ENCODE measurements at places on chromosomes 1 and 21. TPM values are rescaled to one million over a fixed set of nuclear protein-coding genes. Genes with fewer than 3 reads are reported as not detected.
A peak's percentile ranks its signal among the peaks of the same experiment; 100 is the strongest.

SERTAD4 gene
- total RNA-seq, result 3.5 TPM

- DNase-seq, result no peak
These were observed 98.0 kb downstream of the FGGY start for GRCh38 chr1:59394706-59395425.

KANK4 gene
- 0.59 TPM for total RNA-seq

SAMD11 gene
- 7.4 TPM for total RNA-seq

SLAMF1 gene
- 0.33 TPM for total RNA-seq

RXFP4 gene
- total RNA-seq, result not detected

LSM10 gene
- total RNA-seq, result 19.1 TPM

NPR1 gene
- 31.8 TPM for total RNA-seq

DNA sequence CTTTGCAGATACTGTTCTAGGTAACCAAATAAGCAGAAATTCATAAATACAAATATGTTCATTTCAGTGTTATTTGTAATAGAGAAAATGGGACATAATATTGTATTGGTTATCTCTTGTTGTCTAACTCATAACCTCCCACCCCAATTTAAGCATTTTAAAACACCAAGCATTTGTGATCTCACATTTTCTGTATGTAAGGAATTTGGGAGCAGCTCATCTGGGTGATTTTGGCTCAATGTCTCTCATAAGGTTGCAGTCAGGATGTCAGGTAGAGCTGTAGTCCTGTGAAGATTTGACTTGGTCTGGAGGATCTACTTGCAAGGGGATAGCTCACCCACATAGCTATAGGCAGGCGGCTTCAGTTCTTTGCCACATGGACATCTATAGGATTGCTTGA lies 29.5 kb downstream of the CEP350 start:
- no peak for DNase-seq

GRCh38 chr21:42677339-42678321 lies 24.2 kb downstream of the PDE9A start:
- no peak for DNase-seq

GRCh38 chr1:214305164-214305751 lies 24.3 kb downstream of the SMYD2 start:
- no peak for DNase-seq

ARHGAP30 gene
- total RNA-seq, result 2.6 TPM

DNA sequence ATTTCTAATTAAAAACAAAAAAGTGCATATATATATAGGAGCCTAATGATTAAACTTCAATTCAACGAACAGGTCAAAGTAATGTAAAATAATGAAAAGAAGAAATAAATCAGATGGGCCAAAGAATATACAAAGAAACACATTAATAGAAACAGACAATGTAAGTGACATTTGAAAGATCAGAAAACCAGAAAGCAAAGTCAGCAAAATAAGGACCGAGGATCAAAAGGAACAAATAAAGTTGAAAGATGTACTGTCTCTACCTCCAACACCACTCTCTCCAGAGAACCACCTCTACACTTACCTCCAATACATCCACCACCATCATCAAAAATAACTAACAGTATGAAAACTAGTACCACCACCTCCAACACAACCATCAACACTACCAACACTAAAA lies 1226.3 kb upstream of the NCAM2 start:
- DNase-seq, result no peak

GRCh38 chr1:99944192-99944591 lies 25.6 kb upstream of the SLC35A3 start:
- no peak for DNase-seq

- no peak for DNase-seq
These were observed 3.0 kb upstream of the XKR8 start for GRCh38 chr1:27956761-27957160.

DNA sequence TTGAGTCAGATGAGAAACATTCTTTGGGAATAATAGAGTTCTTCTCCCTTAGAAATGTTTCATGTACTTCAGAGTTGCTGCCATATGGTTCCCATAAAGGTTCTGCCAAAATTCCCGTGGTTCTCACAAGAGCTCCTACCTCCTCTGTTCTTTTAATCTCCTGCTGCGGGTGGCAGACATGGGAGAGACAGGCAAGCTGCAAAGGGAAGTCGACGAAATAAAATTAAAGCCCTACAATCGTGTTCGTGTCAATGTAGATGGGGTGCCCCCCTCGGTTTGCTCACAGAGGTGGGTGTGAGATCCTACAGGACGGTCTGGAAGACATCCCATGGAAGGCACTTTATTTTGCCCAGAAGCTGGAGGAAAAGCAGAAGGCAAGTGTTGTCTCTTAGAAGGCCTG lies 276.0 kb downstream of the RWDD3 start:
- DNase-seq, result no peak

CR1 gene
- total RNA-seq, result 1.6 TPM

HES2 gene
- not detected for total RNA-seq

RHBDL2 gene
- not detected for total RNA-seq

RGS8 gene
- 2.4 TPM for total RNA-seq

DNA sequence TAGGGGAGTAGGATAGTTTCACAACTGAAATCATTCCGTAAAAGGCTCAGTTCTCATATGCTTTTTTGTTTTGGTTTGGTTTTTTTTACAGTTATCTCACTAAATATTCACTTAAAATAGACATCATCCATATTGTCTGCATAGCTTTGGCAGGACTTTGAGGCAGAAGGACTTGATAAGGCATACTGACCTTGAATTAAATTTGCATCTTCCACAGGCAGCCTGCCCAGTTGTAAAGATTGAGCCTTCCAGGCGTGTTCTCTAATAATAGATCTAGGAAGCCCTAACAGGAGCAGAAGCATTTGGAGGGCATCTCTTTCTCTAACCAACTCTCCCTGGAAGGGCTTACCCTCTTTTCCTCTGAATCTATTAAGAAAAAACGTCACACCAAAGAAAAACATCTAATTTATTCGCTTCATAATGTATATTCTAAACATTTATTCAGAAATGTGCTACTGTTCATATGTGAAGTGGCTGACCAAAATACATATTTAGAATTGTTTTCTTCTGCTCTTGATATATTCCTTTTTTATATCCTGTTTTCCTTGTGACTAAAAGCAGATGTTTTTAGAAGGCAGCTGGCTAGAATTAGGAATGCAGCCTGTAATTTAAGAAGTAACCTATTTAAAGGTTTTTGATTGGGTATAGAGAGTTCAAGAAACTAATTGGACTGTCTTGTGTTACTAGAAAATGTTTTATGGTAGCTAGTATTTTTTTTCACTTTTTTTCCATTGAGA lies 20.2 kb downstream of the DESI2 start:
- no peak for DNase-seq

- no peak for DNase-seq
These were observed 13.1 kb downstream of the RNF187 start for GRCh38 chr1:228500143-228500734.

KRTAP10-12 gene
- total RNA-seq, result not detected

IRF6 gene
- total RNA-seq, result 41.9 TPM

- no peak for DNase-seq
These were observed 1.2 kb downstream of the NTPCR start for GRCh38 chr1:232951605-232952004.

DNA sequence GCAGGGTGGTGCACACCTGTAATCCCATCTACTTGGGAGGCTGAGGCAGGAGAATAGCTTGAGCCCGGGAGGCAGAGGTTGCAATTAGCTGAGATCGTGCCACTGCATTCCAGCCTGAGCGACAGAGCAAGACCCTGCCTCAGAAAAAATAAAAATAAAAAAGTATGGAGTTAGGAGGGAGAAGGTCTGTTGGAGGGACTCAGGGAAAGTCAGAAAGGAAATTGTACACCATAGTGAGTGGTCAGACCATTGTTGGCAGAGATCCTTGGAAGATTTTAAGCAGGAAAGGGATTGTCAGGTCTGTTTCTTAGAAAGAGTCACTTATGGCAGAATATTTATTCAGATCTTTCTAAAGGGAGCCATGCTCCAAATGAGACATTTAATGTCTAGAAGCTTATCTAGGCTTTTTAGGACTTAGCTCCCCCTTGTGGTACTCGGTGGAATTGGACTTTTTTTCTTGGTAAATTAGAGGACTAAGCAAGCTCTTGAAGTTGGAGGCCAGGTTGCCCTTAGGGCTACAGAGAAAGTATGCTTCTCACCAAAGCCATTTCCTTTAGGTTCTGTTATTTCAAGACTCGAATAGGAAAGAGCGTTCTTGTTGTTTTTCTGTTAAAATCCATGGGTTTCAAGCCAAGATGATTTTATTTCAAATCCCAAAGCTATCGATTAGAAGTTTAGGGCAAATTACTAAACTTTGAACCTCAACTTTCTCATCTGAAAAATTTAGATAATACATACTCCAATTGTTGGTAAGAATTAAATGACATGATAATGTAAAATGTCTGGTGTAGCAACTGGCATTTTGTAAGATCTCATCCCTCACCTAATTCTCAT lies 16.5 kb downstream of the MIA3 start:
- peak; percentile 53 for DNase-seq

S100A14 gene
- total RNA-seq, result 148 TPM

- DNase-seq, result no peak
These were observed 237.6 kb downstream of the NTNG1 start for GRCh38 chr1:107378426-107378825.

ENAH gene
- 26.0 TPM for total RNA-seq

- no peak for DNase-seq
These were observed 6.8 kb upstream of the TRABD2B start for GRCh38 chr1:48003741-48004531.

ADGRL2 gene
- 167 TPM for total RNA-seq

TSPAN2 gene
- 4.6 TPM for total RNA-seq

GRCh38 chr1:7644086-7644485 lies 127.0 kb upstream of the VAMP3 start:
- no peak for DNase-seq

GRCh38 chr1:27253596-27253995 lies 19.2 kb downstream of the WDTC1 start:
- DNase-seq, result no peak

- DNase-seq, result no peak
These were observed 838.2 kb upstream of the RGS18 start for GRCh38 chr1:191320062-191320461.

SLC45A3 gene
- total RNA-seq, result 1.4 TPM

- no peak for DNase-seq
These were observed 122.7 kb downstream of the RYR2 start for GRCh38 chr1:237164406-237165352.

- DNase-seq, result no peak
These were observed 7.4 kb downstream of the PEX10 start for GRCh38 chr1:2404890-2405511.

DNA sequence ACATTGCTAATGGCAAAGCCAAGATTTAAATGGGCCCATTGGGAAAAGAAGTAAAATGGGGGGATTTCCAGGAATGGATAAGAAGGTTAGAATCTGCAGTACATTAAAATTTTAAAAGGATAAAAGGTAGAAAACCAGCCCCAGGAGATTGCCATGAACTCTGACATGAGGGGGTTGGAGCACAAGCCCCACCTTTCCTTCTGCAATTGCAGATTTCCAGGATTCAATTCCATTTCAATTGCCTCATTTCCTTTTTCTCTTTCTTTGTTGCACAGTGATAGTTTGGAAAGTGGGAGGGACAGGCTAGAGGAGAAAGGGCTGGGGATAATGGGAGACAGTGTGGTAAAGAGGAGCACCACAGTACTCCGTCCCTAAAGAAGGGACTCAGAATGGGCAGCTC lies 238.5 kb upstream of the RAB4A start:
- DNase-seq, result no peak

GRCh38 chr21:42503711-42504110 lies 7.7 kb upstream of the RSPH1 start:
- no peak for DNase-seq
